ENCODE measurements at places on chromosomes 1 and 21.

GRCh38 chr1:179929955-179930798 lies 24.4 kb upstream of the CEP350 start:
- no peak for DNase-seq

DNA sequence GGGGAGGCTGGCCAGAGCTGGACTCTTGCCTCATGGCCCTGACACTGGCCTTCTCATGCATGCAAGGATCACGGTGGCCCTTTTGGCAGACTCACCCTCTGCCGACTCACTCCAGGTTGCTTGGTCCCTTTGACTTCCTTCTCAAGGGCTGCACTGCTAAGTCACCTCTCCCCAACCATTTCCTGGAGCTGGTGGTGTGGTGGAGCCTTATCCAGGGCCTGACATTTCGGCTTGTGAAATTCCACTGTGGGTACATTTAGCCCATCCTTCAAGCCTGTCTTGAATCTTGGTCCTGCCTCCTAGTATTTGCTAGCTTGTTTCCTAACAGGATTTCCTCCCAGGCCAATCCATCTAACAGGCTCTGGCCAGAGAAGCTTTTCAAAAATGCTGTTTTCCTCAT lies 52.6 kb upstream of the JUN start:
- DNase-seq, result no peak

GRCh38 chr21:44944596-44944995 lies 4.8 kb downstream of the SLX9 start:
- no peak for DNase-seq

- no peak for DNase-seq
Observed at GRCh38 chr1:186189156-186189555, 185.9 kb downstream of the TPR start.

- DNase-seq, result no peak
Observed at GRCh38 chr1:208042868-208043267, 131.9 kb upstream of the CD34 start.

GRCh38 chr1:183842795-183843144 lies 37.9 kb downstream of the RGL1 start:
- no peak for DNase-seq

Data from activated T-cell treated with anti-CD3 and anti-CD28 coated beads, Interleukin-2, amount 50 U/mL, for 72 hours (primary cell).